ENCODE measurements at places on chromosomes 5 and 9.

- no peak for DNase-seq
Measured at GRCh38 chr5:173670130-173670651, 53.7 kb upstream of the BOD1 start.

DNA sequence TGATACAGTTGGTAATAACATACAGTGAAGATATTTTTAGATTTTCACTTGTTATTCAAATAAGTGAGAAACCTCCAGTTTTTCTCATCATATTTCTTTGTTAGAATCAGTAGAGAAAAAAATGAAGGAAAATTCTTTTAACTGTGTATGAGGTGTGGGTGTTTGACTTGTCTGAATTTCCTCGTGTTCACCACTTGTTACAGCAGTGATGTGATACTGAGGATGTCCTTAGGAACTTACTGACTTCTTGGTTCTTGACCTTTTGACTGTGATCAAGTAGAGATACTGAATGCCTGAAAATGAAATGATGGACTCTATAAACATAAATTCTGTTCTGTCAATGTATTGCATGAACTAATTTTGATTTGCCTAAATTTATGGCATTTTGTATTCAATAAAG lies 10.7 kb downstream of the PBX3 start:
- DNase-seq, result no peak

DNA sequence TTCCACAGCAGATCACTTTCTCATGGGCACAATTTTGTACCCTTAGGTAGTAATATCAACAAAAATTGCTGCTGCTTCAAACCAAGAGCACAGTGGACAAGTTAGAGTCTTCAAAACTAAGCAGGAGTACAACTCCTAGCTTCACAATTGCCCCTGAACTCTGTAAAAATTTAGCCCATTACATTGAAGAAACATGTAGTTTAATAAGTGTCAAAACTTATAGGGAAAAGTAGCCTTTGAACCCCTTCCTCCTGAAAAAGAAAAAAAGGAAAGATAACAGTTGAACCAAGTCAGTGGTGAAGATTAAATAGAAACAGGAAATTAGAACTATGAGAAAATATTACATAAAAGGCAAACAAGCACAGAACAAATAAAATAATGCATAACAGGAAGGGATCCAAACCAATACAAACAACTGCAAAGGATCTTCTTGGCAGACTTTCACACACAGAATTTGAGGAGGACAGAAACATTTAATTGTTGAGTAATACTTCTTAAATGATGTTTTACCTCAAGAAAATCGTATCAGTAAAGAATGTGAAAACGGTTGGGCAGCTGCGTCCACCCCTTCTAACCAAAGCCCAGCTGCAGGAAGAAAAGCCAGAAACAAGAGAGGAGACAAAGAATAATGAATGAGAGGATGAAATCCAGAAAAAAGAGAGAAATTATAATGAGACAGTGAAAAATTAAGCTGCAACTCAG lies 636.0 kb downstream of the NR2F1-AS1 start:
- DNase-seq, result no peak

- DNase-seq, result no peak
Measured at GRCh38 chr5:132656774-132657355, 1.1 kb upstream of the IL13 start.

- no peak for DNase-seq
Measured at GRCh38 chr5:169097374-169098326, 203.3 kb downstream of the SLIT3 start.

DNA sequence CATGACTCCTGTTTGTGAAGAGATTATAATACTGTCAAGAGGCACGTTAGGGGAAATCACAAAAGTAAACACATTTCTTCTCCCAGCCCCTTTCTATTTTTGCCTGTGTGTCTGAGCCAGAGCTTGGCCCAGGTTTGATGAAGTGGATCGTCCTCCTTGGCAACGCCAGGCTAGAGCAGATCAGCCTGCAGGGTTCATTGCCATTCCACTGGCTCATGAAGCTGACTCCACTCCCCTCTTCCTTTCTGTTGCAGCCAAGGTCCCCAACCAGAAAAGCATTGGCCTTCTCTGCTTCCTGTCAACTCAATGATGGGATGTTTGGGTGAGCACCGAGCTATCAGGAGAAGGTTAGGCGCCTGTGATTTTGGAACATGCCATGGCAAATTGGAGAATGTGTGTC lies 3.3 kb downstream of the ADRB2 start:
- no peak for DNase-seq

GRCh38 chr9:128762671-128763449 lies 8.9 kb downstream of the ZER1 start:
- no peak for DNase-seq

GRCh38 chr5:32233220-32233695 lies 59.1 kb upstream of the GOLPH3 start:
- DNase-seq, result no peak

GRCh38 chr9:96425500-96426169 lies 7.5 kb upstream of the ZNF367 start:
- DNase-seq, result no peak

- DNase-seq, result no peak
Measured at GRCh38 chr5:68406767-68407241, 191.2 kb downstream of the PIK3R1 start.

DNA sequence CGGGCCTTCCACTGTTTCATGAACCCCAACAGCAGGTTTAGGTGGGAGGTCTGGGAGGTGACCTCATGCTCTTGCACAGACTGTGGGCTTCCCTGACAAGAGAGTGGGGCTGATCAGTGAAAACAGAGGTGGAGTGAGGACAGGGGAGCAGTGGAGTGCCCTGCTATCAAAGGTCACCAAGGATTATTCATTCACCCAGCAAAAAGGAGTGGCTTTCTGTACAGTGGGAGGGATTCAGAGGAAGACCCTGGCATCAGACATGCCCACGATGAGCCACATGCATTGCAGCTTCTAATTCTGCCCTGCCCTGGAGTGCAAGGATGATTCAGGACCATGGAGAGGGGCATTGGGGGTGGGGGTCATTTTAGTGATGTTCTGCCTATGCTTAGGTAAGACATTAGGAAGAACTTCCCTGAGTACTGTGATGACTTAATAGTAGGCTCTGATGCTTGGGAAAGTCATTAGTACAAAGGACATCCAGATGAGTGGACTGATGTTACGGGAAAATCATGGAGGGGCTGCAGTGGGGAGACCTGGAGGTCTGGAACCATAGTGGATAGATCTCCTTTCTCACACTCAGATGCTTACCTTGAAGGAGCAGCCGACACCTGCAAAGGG lies 12.8 kb downstream of the TRAF1 start:
- peak; percentile 18 for DNase-seq

DNA sequence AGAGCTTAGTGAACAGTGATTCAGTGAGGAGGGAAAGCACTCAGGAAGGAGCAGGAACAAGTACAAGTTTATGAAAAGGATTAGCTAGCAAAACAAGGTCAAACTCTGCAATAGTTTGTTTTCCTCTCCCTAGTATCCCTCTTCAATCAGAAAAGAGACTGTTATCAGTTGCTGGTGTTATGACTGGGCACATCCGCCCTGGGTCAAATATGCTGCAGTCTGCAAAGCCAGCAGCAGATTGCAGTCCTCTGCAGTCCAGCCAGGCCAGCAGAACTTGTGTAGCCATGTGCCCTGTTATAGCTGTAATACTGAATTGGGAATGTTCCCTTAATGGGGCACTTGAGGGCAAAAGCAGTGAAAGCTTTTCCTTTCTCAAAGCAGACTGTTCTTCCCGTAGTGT lies 12.0 kb downstream of the PCDHAC2 start:
- no peak for DNase-seq

- DNase-seq, result no peak
Measured at GRCh38 chr9:92506184-92506857, 24.0 kb upstream of the ASPN start.

DNA sequence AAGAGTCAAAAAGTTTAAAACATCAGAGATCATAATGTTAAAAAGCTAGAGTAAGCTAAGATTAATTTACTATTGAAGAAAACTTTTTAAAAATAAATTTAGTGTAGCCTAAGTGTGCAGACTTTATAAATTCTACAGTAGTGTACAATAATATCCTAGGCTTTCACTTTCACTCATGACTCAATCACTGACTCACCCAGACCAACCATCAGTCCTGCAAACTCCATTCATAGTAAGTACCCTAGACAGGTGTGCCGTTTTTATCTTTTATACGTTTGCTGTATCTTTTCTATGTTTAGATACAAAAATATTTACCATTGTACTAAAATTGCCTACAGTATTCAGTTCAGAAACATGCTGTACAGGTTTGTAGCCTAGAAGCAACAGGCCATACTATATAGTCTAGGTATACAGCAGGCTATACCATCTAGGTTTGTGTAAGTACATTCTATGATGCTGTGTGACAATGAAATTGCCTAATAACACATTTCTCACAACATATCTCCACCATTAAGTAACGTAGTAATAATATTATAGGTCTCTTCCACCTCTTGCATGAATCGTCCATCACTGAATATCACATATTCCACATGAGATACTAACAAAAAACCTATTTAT lies 59.2 kb downstream of the MEGF9 start:
- no peak for DNase-seq

GRCh38 chr9:95817205-95817604 lies 58.3 kb upstream of the ERCC6L2 start:
- no peak for DNase-seq

- DNase-seq, result peak; percentile 52
Measured at GRCh38 chr5:132386644-132387286, 17.3 kb downstream of the SLC22A5 start.

GRCh38 chr5:32383065-32383464 lies 61.5 kb downstream of the ZFR start:
- no peak for DNase-seq

- DNase-seq, result no peak
Measured at GRCh38 chr5:79878136-79878679, 112.9 kb downstream of the MTX3 start.

DNA sequence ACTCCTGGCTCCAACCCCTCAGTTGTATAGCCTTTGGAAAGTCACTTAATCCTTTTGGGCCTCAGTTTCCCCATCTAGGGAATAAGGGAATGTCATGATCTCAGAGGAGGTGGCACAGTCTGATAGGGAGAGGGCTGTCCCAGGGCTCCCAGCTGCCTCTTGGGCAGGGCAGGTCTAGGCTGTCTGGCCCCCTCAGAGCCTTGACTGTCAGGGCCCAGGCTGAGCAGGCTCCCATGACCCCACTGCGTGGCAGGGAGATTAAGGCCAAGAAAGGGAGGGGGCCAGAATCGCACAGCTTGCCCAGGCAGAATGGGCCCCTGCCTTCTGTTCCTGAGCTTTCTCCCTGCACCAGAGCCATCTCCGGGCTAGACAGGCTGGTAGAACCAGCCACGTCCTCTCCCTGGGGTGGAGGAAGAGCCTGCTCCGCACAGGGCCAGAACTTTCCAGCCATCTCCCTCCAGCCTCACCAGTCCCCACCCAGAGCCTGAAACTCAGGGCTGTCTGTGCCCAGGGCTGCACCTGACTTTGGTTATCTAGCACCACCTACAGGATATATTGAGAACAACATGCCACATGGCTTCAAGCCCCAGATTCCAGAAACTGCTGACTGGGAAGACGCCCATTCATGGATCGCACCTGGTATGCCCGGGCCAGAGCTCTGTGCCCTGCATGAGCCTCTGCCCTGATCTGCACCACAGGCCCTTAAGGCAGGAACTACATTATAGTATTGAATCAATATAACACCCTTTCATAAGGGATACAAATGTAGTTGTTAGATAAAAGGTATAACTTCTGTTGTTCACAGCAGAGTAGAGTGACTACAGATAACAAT lies 32.1 kb downstream of the NAIF1 start:
- peak; percentile 27 for DNase-seq

DNA sequence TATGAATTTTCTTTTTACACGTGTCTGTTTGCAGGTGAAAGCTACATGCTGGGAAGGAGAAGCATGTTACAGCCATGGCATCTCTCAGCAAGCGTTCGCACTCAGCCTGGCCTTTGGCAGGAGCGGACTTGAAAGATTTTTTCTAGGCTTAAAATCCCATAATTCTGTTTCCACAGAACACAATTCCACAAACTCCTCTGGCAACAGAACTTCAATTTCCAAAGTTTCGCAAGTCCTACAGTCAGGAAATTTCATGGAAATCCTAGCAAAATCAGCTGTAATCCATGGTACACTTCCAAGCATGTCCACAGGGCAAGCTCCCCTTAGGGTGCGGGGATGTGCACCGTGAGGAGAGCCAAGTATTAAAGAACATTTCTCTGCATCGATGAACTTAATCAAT lies 35.9 kb downstream of the SUB1 start:
- no peak for DNase-seq

DNA sequence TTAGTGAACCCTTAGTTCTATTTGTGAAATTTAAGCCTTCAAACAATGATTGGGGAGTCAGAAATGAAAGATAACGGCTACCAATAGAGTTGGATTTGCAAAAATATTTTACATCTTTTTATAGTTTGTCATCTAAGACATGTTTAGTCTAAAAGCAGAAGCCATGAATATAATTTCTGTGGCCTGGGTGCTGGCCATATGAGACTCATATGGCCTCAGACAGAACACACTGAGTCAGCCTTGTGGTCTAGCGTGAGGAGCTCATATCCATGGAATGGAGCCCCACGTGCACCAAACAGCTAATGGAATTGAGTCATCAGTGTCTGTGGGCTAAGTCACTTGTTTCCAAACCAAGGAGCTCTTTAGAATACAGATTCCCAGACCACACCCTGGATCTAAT lies 240.7 kb upstream of the NREP start:
- DNase-seq, result no peak

DNA sequence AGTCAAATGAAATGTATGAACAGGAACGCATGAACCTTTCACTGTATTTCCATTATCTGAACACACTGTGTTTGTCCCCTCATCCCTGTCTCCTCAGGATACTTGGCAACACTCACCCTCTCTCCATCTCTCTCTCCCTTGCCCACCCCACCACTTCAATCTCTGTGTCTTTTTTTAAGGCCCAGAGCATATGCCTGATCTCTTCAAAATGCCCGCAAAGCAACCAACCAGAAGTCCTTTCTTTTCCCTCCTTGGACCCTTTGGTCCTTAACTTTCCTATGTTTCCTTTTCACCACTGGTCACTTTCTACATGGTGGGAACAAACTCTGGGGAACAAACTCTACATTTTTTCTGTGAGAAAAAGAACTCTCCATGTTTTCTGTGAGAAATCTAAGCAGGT lies 3.2 kb upstream of the IRF1 start:
- no peak for DNase-seq

GRCh38 chr5:149069711-149070110 lies 6.8 kb upstream of the SH3TC2 start:
- DNase-seq, result no peak

DNA sequence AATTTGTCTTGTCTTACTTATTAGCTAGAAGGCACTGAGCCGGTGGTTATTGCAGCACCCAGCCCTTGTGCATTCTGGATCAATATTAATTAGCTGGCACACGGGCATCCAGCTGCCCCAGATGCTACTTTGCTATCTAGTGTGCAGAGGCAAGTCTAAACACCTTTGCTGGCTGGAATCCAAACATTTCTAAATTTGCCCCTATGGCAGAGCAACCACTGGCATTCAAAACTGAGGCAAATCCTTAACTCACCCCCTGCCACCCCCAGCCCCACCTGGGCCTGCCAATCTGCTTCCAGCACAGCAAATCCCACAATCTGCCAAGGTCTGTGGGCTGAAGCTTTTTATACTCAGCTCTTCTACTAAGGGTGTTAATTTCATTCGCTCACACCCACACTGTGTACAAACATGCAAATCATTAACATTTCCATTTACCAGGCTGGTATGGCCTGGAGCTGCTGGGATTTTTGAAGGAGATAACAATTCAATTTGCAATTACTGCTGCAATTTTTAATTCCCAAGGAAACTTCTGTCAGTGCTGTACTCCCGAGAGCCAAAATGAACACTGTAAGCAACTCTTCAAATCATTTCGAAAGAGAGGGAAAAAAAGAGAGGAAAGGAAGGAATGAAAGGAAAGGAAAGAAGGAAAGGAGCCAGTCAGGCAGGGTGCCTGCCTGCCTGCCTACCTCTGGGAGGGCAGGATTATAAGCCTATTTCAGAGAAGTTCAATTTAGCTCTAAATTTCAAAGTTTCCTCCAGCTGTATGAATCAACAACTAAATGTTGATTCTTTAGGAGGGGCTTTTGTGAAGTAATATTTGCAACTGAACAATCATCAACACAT lies 35.5 kb downstream of the RAPGEF1 start:
- DNase-seq, result no peak
